Progenitor cell of endocrine pancreas (in vitro differentiated cells): ENCODE measurements at places on chromosomes 3 and 15.

DNA sequence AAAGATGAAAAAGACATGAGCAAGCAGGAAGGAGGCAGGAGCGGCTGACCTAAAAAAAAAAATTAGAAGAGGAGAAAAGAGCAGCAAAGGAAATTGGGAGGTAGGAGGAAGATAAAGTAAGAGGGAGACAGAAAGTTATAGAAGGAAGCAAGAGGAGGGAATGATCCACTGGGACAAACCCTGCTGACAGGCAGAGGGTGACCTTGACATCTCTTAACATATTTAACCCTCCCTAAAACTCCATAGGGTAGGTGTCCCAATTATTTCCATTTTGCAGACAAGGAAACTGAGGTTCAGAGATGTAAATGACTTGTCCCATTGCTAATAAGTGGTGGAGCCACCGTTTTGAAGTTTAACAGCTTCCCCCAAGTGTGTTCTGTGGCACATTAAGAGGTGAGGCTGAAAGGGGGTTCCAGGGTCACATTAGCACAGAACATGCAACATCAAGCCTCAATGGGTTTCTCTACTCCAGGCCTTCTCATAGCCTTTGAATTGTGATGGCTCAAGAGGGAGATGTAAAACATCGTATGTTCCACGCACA is 37.4 kb upstream of the PRICKLE2 start:
- peaks cover 33% of the 10 kb centered on the region for H3K4me1 ChIP-seq
- DNase-seq, result no peak
- peaks cover 2% of the 10 kb centered on the region for H3K36me3 ChIP-seq
- no peak overlapping the region for H3K27ac ChIP-seq

DNA sequence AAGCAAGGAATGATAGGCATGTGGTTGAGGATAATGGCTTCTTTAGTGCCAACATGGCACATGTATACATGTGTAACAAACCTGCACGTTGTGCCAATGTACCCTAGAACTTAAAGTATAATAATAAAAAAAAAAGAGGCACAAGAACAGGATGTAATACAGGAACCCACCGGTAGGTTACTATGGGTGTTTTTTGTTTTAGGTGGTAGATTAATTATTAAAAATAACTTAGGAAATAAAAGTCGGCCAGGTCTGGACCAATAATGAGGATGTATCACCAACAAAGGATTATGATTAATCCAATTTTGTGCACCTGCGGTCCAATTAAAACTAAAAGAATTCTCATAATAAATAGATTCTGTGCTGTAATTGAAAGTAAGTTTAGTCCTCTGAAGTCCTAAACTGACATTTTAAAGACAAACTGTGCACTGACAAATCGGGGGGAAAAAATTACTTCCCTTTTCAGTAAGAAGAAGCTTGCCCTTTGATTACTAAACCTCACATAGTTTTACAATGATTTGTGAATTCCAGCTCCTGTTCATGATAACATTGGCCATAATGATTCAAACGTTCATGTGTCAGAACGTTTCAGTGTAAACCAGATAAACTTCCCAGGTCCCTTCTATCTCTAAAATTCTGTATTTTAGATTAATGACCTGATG is 62.2 kb downstream of the CASR start:
- no peaks in the 10 kb centered on the region for H3K4me1 ChIP-seq
- H3K36me3 ChIP-seq, result no peaks in the 10 kb centered on the region
- peaks cover 36% of the 10 kb centered on the region for H3K27me3 ChIP-seq
- H3K4me3 ChIP-seq, result no peak overlapping the region

- no peaks in the 10 kb centered on the region for H3K4me1 ChIP-seq
- no peak overlapping the region for H3K4me3 ChIP-seq
- no peak for DNase-seq
- no peak overlapping the region for H3K27ac ChIP-seq
- H3K27me3 ChIP-seq, result no peaks in the 10 kb centered on the region
These were observed 60.8 kb downstream of the TRAT1 start for GRCh38 chr3:108883373-108883772.

GRCh38 chr3:107323723-107324122 is 53.5 kb upstream of the CCDC54 start:
- no peak overlapping the region for H3K4me3 ChIP-seq
- no peaks in the 10 kb centered on the region for H3K27me3 ChIP-seq
- H3K36me3 ChIP-seq, result no peaks in the 10 kb centered on the region
- DNase-seq, result no peak
- H3K4me1 ChIP-seq, result peaks cover 3% of the 10 kb centered on the region
- no peak overlapping the region for H3K27ac ChIP-seq

- no peak for DNase-seq
- no peak overlapping the region for H3K27ac ChIP-seq
- H3K36me3 ChIP-seq, result peaks cover 5% of the 10 kb centered on the region
- H3K4me1 ChIP-seq, result peaks cover 2% of the 10 kb centered on the region
- H3K27me3 ChIP-seq, result no peaks in the 10 kb centered on the region
- H3K4me3 ChIP-seq, result no peak overlapping the region
These were observed 11.3 kb upstream of the IQGAP1 start for GRCh38 chr15:90376789-90377188.

DNA sequence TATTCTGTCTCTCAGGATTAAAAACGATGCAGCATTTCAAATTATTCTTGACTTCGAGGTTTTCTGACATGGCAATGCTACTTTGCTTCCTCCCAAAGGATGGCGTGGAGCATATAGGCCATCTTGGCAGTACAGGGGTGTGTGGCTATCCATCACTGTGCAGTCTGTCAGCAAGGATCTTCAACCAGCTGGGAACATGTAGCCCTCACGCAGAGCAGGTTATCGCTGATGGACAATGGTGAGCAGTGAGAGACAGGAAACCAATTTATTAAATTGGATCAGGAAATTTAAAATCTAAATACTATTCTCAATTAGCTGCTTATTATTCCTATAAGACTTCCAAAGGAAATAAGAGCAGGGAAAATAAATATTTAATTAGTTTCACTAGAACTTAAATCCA is 615.3 kb downstream of the OTOL1 start:
- H3K4me1 ChIP-seq, result peaks cover 7% of the 10 kb centered on the region
- DNase-seq, result no peak
- H3K27me3 ChIP-seq, result no peaks in the 10 kb centered on the region
- no peaks in the 10 kb centered on the region for H3K36me3 ChIP-seq
- no peak overlapping the region for H3K27ac ChIP-seq

DNA sequence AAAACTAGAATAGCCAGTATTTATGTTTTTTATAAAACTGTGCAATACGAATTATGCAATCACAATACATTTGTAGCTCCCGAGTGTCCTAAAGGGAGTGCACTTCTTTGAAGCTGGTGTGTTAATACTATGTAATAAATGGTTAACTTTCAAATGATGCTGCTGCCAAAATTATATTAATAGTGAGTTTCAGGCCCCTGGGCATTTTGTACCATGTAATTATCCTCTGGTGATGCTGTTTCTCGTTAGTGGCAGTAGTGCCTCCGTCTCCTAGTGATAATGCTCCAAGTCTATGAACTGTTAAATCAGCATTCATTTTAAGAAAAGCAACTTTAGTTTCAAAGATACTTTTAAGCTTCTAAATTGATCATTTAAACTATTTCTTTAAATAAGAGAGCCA is 132.7 kb upstream of the BHLHE40 start:
- no peak overlapping the region for H3K27ac ChIP-seq
- H3K4me3 ChIP-seq, result no peak overlapping the region
- DNase-seq, result no peak
- H3K36me3 ChIP-seq, result no peaks in the 10 kb centered on the region
- peaks cover 20% of the 10 kb centered on the region for H3K4me1 ChIP-seq

- H3K4me1 ChIP-seq, result peaks cover 57% of the 10 kb centered on the region
- H3K36me3 ChIP-seq, result no peaks in the 10 kb centered on the region
- peaks cover 6% of the 10 kb centered on the region for H3K27me3 ChIP-seq
- DNase-seq, result no peak
- no peak overlapping the region for H3K27ac ChIP-seq
- no peak overlapping the region for H3K4me3 ChIP-seq
These were observed 201.5 kb upstream of the IL12A start for GRCh38 chr3:159787178-159787574.

GRCh38 chr15:29135309-29135657 is 134.3 kb downstream of the NSMCE3 start:
- H3K36me3 ChIP-seq, result no peaks in the 10 kb centered on the region
- peaks cover 9% of the 10 kb centered on the region for H3K4me1 ChIP-seq
- no peak for DNase-seq
- H3K4me3 ChIP-seq, result no peak overlapping the region
- no peak overlapping the region for H3K27ac ChIP-seq

DNA sequence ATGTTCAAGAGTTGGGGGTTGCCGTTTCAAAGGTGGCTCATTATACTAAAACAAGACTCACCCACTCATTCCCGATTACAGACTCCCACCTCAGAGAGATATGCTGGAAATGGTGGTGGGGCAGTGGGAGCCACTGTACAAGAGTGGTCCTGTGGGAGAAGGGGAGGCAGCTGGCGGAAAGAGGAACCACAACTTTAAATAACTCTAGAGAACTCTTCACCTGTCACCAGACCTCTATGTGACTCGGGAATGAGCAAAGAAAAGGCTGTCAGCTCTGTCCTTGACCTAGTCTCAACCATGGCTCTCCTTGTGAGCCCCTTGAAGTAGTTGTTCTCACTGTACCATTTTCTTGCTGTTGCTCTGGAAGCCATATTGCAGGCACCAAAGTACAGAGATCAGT is 293.8 kb downstream of the CHST2 start:
- no peak for DNase-seq
- no peak overlapping the region for H3K4me3 ChIP-seq
- H3K36me3 ChIP-seq, result no peaks in the 10 kb centered on the region
- no peak overlapping the region for H3K27ac ChIP-seq

GRCh38 chr3:194205675-194206133 is 69.8 kb downstream of the HES1 start:
- H3K27ac ChIP-seq, result peak overlapping the region; percentile 80
- H3K4me3 ChIP-seq, result no peak overlapping the region

DNA sequence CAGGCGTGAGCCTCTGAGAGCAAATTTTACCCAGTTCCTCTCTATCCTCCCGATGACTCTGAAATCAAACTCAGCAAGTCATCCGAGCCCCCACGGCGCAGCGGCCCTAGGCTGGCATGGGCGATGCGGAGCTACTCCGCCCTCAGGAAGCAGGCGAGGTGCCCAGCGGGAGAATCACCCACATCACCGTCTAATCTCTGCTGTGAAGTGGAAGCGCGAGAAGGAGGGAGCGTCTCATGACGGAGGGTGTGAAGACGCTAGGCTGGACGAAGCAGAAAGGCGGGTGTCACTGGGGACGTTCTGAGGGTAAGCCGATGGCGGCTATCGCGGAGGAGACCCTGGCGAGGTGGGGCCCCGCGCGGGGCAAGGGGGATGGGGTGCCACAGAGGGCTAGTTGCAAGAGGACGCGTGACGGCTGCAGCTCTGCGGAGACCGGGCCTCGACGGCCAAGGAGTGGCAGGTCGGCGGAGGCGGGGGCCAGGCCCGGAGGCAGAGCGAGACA is 9.1 kb upstream of the GNAI2 start:
- DNase-seq, result no peak
- H3K36me3 ChIP-seq, result no peaks in the 10 kb centered on the region
- peak overlapping the region; percentile 72 for H3K4me3 ChIP-seq
- H3K27ac ChIP-seq, result peak overlapping the region; percentile 27
- H3K27me3 ChIP-seq, result peaks cover 31% of the 10 kb centered on the region
- H3K4me1 ChIP-seq, result peaks cover 20% of the 10 kb centered on the region

DNA sequence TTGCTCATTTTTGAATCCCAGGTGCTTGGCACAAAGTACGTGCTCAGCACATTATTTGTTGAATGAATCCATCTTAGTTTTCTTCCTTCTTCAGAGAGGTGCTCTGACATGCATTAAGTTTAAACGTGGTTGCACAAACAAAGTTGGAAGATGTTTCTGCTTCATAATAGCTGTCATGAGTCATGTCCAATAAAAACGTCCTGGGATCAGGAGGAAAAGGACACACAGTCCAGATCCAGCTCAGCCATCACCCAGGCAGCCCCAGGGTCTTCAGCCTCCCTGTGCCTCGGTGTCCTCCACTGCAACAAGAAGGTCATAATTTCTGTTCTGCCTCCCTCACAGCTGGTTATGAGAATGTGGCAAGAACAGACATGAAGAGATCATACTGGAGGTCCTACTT is 55.4 kb downstream of the CCNL1 start:
- H3K27ac ChIP-seq, result no peak overlapping the region
- no peaks in the 10 kb centered on the region for H3K36me3 ChIP-seq
- no peaks in the 10 kb centered on the region for H3K27me3 ChIP-seq
- no peak for DNase-seq

DNA sequence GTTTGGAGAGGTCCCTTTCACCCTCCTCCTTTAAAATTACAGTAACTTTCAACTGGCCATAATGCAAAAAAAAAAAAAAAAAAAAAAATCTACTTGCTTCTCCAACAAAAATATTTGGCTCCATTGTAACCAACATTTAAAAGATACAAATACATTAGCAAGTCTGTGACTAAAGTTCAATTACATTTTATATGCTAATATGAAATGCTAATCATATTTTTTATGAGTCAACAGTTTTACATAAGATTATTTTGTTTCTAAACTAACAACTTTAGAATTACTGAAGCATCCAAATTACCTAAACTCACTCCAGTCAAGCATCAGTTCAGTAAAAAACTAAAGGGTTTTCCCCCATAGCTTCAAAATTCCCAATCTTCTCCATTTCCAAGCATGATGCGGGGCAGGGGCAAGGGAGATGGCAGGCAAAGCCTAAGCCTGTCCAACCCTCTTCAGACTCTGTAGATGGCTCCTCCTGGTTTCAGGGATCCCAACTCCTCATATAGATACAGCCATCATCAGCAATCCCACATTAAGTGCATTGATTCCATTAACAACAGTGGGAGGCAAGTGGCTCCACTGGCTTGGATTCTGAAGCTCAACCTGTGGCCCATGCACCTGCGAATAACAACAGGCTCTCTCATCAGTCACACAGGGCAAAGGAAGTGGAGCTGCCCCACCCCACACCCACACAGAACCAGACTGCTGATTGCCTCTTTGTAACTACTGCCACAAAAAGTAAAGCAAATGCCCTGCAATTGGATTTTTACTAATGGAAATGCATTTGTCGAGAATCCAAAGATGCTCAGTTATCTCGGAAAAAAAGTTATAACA is 15.0 kb downstream of the SFMBT1 start:
- H3K27me3 ChIP-seq, result no peaks in the 10 kb centered on the region
- peaks cover 17% of the 10 kb centered on the region for H3K4me1 ChIP-seq
- no peaks in the 10 kb centered on the region for H3K36me3 ChIP-seq
- H3K27ac ChIP-seq, result no peak overlapping the region
- no peak for DNase-seq
- no peak overlapping the region for H3K4me3 ChIP-seq

- H3K27ac ChIP-seq, result no peak overlapping the region
- no peak overlapping the region for H3K4me3 ChIP-seq
- no peaks in the 10 kb centered on the region for H3K36me3 ChIP-seq
- DNase-seq, result no peak
- peaks cover 4% of the 10 kb centered on the region for H3K4me1 ChIP-seq
These were observed 71.1 kb upstream of the OXTR start for GRCh38 chr3:8840556-8840955.
